ENCODE measurements at places on chromosomes 4 and X.

DNA sequence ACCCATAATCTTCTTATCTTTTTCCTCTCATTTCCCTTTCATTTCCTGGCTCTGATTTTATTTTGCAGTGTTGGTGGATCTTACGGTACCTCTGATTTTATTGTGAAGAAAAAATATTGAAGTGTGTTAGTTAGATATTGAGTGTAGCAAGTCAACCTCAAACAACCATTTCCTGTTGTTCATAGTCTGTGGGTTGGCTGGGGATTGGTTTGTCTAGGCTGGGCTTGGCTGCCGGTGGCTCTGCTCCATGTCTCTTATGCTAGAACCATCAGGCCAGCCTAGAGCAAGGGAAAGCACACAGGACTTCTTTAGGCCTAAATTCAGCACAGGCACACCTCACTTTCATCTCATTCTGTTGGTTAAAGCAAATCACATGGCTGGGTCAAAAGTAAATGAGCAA lies 383.1 kb upstream of the LCORL start:
- DNase-seq, result no peak

- no peak for DNase-seq
Observed at GRCh38 chr4:151291485-151291884, 14.5 kb downstream of the PRSS48 start.

DNA sequence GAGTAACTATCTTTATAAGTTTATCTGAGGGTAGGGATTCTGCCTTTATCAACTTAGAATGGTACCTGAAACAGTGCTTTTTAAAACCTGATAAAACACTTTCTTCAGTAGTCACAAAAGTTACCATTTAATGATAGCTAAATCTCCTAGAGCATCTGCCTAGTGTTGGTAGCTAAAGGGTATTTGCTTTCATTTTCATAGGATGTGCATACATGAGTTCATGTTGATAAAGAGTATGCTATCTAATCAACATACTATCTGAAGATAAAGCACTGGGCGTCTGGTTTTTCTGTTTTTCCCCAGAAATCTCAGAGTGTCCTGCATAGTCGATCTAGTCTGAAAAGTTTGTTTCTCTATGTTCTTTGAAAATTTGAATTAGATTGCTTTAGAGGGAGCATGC lies 75.1 kb downstream of the ADGRL3 start:
- no peak for DNase-seq

DNA sequence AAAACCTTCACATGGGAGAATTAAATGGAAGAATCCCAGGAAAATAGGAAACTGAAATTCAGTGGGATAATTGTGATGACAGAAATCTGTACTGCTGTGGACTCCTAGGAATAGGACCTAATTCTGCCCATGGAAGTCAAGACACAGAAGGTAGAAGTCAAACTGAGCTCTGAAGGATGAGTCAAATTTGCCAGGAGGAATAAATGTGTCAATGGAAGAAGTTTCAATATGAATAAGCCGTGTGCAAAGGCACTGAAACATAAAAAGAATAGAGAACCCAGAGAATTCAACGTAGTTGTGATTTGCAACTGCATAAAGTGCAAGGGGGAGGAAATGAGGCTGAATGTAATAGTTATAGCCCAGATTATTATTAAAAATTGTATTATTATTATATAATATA lies 11.6 kb downstream of the ENAM start:
- DNase-seq, result no peak

DNA sequence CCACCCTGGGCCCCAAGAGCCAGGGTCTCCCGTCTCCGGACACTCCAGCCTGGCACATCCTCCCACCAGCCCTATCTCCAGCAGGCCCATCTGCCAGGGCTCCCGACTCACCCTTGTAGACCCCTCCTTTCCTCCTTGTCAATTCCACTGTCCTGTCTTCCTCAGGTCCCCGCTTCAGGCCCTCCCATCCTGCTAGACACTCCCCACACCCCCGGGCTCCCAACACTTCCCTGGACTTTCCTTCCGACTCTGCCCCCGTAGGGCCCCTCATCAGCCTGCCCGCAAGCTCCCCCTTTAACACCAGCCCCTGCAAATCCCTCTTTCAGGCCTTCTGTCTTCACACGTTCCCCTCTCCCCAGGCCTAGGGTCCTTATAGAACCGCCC lies 1.1 kb downstream of the PRAF2 start:
- no peak for DNase-seq

DNA sequence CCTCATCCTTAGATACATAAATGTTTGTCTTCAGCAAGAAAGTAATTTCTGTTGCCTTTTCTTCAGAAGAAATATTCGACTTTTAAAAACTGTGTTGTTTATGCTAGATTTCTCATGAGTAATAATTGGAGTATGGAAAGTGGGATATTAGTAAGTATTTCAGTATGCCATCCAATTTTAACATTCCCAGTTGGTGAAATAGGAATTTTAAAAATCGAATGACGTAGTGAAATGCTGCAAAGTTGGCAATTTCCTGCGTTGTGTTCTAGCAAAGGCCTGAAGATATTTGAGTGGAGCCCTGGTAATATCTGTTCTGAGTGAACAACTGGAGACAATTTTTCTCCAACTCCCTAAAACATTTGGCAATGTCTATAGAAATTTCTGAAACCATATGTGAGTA lies 190.1 kb downstream of the ZNF330 start:
- peak; percentile 29 for DNase-seq

GRCh38 chr4:84814094-84814750 lies 152.3 kb downstream of the WDFY3 start:
- peak; percentile 87 for DNase-seq

DNA sequence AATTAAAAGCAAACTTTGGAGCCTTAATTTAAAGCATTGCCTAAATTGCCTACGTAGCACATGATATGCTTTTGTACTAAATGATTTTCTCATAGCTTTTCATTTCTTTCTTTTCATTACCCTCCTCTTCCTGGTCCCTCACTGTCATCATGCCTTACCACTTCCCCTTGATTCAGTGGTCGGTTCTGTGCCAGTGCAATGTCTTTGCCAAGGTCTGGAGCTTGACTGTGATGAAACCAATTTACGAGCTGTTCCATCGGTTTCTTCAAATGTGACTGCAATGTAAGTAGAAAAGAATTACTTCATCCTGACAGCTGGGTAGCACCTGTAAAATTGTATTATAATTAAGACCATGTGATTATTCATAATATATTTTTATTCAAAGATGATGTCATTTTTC lies 72.5 kb downstream of the C4orf46 start:
- no peak for DNase-seq

DNA sequence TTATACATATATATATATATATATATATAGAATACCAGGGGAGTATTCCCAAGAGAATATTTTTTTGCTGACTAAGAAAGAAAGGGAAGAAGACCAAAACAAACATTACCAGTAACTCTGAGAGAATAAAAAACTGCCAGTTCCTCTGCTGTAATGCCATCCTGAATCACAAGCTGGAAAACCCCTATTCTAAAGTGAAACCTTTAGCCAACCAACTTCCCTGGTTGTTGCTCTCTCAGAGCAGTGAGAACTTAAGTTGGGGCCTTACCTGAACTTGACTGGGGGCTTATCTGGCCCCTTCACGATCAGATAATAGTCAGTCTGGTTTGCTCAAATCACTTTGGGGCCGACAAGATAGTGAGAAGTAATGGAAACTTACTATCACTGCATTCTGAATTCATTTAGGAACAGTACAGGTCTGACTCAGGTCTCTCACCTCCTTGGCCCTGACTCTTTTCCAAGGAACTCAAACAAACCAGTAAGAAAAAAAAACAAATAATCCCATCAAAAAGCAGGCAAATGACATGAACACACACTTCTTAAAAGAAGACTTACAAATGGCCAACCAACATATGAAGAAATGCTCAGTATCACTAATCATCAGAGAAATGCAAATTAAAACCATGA lies 62.5 kb downstream of the CD40LG start:
- DNase-seq, result peak; percentile 32

DNA sequence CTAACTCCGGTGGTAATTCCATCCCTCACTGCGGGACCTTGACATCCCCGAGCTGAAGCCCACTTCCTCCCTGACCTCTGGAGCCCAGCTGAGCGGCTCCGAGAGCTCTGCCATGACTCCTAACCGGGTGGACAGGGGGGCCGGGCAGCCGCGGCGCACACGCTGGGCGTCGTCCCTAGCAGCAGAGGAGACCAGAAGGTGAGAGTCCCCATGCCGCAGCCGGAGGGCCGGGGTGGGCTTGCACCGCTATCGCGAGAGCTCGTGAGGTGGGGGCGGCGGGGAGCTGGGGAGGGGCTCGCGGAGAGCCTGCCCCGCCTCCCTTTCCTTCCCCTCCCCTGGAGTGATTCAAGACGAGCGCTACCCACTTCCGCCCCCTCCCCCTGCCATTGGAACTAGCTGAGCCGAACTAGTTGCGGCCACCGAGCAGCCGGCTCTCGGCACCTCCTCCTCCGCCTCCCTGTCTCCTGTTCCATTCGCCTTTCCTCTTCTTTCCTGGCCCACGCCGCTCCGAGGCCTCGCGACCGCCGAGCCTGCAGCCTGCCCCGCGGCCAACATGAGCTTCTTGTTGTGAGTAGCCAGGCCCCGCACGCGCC lies at the start of gene MOB1B:
Gene MOB1B (plus strand): TSS at position 386 of the 593 bp plus-strand sequence. CDS start 168 bp downstream, at position 554.
- DNase-seq, result peak; percentile 90

DNA sequence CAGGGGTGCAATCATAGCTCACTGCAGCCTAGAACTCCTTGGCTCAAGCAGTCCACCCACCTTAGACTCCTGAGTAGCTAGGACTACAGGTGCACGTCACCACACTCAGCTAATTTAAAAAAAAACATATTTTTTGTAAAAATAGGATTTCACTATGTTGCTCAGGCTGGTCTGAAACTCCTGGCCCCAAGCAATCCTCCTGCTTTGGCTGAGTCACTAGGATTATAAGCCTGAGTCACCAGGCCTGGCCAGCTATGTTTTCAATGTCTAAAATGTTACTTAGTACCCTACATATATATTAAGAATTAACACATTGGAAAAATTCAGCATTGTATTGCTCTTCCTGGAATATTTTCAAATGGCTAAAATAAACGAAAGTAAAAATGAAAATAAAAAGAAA lies 37.5 kb downstream of the PNPLA4 start:
- DNase-seq, result peak; percentile 22

- DNase-seq, result peak; percentile 51
Observed at GRCh38 chrX:111869639-111870034, 6.3 kb upstream of the TRPC5OS start.

DNA sequence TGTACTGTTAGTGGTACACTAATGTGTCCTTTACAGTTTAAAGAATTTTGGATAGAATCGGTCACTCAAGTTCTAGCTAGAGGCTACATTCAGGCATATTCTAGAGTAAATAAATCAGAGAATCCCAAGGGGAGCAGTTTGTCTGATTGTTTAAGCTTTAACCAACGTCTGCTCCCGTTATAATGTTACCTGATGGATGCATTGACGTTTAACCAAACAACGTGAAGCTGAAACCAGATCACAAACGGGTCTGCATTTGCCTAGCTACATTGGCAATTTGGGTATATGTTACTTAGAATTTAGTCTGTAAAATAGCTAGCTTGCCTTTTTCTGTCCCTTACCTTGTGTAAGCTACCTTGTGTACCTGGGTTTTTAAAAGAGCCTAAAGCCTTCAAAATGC lies 1.6 kb downstream of the PI4K2B start:
- no peak for DNase-seq

GRCh38 chr4:14315129-14315528 lies 687.2 kb upstream of the CPEB2 start:
- DNase-seq, result no peak

- DNase-seq, result no peak
Observed at GRCh38 chr4:15914736-15915135, 23.8 kb downstream of the FGFBP1 start.

- DNase-seq, result no peak
Observed at GRCh38 chrX:151505796-151506195, 57.7 kb upstream of the PASD1 start.

- no peak for DNase-seq
Observed at GRCh38 chr4:107937040-107937439, 5.7 kb downstream of the CYP2U1 start.

- no peak for DNase-seq
Observed at GRCh38 chrX:57771689-57772088, 91.6 kb upstream of the NLRP2B start.

DNA sequence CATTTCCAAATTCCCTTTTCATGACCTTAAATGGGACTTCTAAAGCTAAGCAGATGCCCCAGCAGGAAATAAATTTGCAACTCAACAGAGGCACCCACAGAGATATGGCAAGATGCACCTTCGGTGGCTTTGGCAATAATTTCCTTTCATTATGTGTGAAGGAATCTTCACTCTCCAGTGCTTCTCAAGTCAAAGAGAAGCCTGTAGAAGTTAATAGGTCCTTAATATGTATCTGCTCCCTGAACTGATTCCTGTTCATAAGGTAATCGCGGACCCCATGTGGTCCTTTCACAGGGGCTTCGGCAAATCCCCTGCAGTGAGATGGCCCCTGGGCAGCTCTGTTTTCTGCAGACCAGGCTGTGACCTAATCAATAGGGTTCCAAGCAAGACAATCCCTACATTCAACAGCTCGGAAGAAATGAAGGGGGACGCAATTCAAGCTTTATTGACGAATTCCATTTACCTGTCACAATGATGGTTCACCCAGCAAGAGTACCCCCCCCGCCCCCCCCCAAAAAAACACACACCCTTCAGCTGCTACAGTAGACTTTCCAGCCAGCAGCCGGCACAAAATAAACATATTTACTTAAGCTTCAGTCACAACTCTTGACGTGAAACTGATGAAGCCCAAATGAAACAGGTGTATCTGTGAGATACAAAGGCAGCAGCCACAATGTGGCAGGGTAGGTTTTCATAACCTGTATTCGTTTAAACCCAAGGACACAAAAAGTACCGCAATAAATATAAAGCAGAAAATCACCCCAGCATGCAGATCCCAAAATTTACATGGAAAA lies 35.3 kb downstream of the FAT1 start:
- no peak for DNase-seq

DNA sequence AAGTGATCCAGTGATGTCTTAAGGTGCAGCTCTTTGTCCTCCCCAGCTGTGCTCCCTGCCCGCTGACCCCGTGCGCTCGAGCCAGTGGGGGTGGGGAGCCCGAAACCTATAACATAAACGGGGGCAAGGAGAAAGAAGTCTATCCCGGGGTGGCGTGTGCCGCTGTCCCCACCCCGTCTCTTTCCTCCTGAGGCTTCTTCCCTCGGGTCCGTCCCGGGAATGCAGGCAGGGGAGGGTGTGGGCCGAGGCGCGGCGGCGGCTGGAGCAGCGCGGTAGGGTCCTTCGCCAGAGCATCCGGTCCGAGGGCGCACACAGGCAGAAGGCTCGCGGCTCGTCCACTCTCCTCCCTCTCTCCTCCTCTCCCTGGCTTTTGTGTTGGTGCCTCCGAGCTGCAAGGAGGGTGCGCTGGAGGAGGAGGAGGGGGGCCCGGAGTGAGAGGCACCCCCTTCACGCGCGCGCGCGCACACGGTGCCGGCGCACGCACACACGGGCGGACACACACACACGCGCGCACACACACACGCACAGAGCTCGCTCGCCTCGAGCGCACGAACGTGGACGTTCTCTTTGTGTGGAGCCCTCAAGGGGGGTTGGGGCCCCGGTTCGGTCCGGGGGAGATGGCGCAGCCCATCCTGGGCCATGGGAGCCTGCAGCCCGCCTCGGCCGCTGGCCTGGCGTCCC lies at the start of gene RAB33A:
Gene RAB33A (plus strand): TSS at position 517 of the 681 bp plus-strand sequence. CDS start 101 bp downstream, at position 618.
- DNase-seq, result no peak

- peak; percentile 75 for DNase-seq
Observed at GRCh38 chr4:25811374-25811690, 51.5 kb downstream of the SEL1L3 start.

All from astrocyte of the spinal cord (primary cell).